Esophagus squamous epithelium (tissue), 5 donors: ENCODE measurements at places on chromosomes 3 and 15. TPM values are rescaled to one million over a fixed set of nuclear protein-coding genes. Genes with fewer than 3 reads are reported as not detected.

DNA sequence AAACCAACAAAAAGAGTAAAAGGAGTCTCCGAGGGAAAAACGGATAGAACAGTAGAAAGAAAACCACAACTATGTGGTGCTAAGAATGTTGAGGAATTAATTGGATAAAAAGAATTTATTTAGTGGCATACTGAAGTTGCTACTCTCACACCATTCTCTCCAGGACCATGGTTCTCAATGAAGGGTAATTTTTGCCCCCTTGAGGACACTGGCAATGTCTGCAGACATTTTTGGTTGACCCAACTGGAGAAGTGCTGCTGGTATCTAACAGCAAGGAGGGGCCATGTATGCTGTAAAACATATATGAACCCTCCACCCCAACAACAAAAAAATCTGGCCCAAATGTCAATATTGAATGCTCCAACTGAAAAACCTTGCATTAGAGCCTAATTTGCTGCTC, 85.9 kb upstream of the CSPG5 start:
- DNase-seq, result no peak

GRCh38 chr15:31473385-31474058, 146.9 kb downstream of the KLF13 start:
- DNase-seq, result no peak

- DNase-seq, result no peak
Observed at GRCh38 chr3:111244760-111245159, 173.1 kb downstream of the NECTIN3 start.

DNA sequence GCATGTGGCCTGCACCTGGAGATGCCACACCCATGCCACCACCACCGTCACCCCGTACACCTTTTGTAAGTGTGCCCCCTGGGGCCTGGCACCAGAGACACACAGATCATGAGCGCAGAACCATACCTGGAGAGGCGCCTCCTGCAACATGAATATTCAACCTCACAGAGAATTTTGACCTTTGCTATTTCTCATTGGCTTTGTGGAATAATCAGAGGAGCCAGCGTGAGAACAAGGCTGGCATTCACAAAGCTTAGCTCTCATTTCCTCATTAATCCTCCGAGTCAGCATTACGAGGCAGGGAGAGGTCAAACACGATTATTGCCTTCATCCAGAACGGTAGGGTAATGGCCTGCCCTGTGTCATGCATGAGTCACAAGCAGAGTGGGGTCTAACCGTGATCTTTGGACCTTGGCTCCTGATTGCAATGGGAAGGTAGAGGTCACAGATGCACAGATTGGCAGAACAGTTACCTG, 73.0 kb upstream of the POMGNT2 start:
- no peak for DNase-seq

DNA sequence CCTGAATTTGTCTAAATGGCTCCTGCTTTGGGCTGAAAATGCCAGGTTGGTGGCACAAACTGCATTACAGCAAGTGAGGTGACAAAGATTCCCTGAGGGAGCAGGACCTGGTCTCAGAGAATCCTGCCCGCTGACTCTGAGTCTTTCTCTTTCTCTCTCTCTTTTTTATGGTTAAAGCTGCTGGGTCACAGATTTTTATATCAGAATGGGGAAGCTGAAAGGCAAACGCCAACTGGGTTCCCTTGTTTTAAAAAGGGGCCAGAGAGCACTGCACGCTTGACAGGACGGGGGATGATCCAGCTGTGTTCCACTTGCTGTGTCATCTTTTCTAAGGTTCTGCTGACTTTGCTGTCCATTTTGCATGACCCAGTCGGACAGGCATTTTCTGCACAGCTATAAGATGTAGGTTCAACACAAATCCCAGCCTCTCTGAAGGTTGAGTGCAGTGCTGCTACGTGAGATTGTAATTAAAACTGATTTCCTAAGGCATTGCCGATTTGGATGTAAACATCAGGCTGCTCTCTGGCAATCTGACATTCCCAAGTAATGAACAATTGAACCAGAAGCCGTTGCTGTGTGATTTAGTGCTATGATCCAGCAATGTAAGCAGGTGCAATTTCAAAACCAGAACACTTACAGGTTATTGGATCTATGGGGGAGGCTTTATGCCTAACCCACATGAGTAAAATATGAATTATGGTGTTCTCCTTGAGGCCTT, 25.8 kb downstream of the ARHGEF3 start:
- DNase-seq, result no peak

GRCh38 chr3:134044459-134044858, 14.7 kb upstream of the SLCO2A1 start:
- DNase-seq, result no peak

DNA sequence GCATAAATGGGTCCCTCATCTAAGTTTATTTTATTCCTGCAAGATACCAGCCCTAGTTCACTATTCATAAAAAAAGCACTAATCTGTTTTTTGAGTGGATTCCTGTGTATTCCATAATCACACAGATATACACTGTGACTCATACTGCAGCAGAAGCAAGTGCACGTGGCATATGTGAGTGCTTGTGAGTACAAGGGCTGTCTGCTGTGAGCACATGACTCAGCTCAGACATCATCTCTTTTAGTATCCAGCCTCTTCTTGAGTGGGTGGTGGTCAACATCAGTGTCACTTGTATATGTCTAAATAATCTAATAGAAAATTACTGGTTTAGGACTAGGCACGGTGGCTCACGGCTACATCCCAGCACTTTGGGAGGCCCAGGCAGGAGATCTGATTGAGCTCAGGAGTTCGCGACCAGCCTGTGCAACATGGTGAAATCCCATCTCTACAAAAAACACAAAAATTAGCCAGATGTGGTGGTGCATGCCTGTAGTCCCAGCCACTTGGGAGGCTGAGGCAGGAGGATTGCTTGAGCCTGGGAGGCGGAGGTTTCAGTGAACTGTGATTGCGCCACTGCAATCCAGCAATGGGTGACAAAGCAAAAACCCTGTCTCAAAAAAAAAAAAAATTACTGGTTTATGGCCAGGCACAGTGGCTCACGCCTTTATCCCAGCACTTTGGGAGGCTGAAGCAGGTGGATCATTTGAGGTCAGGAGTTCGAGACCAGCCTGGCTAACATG, 49.8 kb downstream of the NIPA2 start:
- no peak for DNase-seq

- DNase-seq, result no peak
Observed at GRCh38 chr3:184373422-184373821, 4.6 kb downstream of the THPO start.

DNA sequence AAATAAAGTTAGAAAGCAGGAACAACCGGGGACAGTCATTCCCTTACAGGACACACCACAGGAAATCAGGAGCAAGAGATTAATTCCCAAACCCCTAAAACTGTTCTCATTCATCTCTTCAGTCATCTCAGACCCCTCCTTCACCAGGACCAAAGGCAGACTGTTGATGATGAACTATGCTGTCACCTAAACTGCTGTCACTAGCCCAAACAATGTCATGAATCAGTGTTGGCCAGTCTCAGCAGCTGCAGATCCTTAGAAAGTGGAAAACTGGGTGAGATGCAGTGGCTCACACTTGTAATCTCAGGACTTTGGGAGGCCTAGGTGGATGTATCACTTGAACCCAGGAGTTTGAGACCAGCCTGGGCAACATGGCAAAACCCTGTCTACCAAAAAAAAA, 909.6 kb downstream of the ROBO1 start:
- no peak for DNase-seq

DNA sequence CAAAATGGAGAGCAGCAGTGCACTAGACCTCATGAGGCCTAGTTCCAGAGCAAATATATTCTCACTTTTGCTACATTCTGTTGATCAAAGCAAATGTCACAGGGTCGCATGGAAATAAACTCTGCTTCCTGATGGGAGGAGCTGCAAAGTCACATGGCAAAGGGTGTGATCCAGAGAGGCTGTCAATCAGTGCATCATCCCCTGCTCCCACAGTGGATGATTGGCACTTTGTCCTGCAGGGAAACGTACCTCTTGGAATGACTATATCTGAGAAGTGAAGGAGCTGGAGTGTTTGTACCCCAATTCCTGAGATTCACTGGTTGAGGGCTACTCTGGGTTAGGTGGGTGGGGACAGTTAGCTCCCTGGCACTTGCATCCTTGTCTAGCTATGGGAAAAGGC, 195.1 kb upstream of the CTDSPL start:
- DNase-seq, result no peak

DNA sequence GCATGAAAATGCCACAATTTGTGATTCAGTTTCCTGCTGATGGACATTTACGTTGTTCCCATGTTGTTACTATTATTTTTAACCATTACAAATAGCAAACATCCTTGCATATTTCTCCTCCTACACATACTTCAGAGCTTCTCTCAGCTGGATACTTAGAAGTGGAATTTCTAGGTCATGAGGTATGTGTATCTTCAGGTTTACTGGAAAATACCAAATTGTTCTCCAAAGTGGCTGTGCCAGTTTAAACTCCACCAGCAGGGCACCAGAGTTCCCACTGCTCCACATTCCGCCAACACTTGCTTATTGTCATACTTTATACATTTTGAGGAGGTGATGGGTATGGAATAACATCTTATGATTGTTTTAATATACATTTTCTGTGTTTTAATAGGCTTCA, 45.7 kb downstream of the PRR23E start:
- DNase-seq, result no peak

GRCh38 chr15:37056177-37057121, 43.9 kb downstream of the MEIS2 start:
- DNase-seq, result no peak

GRCh38 chr3:100737334-100737733, 28.0 kb downstream of the TFG start:
- no peak for DNase-seq

- no peak for DNase-seq
Observed at GRCh38 chr15:65042776-65043327, 2.3 kb upstream of the SLC51B start.

DNA sequence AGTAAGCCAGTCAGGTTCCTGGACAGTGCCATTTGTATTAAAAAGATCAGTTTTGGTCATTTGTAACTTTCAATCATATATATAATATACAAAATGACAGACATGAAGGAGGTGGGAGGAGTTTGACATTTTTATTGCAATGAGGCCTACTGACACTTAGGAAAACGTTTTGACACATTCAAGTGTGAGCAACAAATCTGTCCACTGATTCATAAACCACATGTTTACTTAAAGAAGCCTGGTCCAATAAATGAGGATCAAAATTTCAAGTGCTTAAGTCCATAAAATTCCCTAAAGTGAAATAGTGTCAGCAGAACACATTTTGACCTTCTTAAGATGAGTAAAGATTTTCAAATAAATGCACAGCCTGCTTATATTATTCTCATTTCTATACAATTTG, 137.3 kb downstream of the MECOM start:
- DNase-seq, result no peak

DNA sequence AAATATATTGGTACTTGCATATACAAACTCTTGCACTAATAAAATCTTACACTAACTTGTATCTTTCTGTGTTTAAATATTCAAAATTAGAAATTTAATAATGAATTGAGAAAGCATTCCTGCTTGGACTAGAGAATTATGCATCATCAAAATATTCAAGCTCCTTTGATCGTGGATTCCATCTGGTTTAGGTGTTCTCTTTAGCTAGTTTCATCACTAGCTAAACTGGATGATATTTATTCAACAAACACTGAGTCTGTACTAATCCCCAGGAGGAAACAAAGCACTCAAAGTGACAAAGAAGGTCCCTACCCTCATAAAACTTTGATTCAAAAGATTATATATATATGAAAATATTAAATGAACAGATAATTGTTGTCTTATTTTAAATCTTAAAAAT, 1360.9 kb upstream of the ALCAM start:
- DNase-seq, result no peak

GRCh38 chr3:135905058-135905724, 60.3 kb upstream of the PPP2R3A start:
- no peak for DNase-seq

DNA sequence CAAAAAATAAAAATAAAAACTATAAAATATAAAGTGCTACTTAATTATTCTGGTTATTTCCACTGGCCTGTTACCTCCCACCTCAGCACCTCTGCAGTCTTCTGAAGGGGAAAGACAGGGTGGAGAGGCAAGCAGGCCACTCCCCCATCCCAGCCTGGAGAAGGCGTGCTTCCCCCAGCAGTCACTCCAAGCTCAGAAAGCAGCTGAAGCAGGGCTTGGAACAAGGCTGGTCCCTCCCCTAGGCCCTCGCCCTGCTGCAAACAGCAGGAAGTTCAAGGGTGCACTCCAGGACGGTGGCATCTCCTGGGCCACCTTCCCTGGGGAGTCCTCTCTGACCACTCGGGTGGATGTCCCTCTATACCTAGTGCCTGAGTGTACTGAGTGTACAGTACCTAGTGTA, 21.4 kb downstream of the CACNA2D2 start:
- no peak for DNase-seq

- DNase-seq, result no peak
Observed at GRCh38 chr3:122081543-122082247, 26.5 kb downstream of the CD86 start.

DNA sequence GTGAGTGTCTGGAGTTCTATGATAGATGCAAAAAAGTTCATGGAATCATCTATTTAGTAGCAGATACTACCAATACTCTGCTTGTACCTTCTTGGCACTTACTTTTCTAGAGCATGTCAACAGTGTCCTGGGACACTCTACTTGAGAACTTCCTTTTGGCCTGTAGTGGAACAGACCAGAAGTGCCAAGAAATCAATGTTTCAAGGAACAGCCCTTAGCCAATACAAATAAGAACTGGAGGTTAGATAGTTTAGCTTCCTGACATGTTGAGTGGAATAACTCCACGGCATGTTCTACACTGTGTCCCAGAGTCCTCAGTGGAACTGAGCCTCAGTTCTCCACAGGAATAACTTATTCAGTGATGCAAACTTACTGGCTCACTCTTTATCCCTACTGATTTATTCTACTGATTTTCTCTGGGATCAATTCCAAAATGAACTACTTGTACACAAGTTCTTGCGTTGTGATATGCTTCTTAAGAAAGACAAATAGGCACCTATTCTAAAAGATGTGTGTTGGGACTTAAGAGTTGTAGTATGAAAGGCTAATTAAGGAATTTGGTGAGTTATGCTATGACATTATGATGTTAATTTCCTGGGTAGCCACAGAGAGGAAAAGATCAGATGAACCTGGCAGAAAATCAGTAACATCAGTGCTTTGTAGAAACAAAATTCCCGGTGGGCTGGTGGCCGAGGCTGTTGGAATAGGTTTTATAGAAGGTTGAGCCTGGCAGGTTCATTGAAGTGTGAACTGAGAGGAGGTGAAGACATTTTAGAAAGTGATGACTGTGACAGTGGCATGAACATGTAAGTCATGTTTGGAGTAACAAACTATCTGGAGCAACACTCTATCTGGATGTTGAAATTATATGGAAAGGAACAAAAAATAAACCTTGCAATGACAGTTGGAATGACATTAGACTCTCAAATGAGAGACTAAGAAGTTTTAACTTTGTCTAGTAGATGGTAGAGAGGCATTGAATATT, 101.8 kb upstream of the RBMS3 start:
- no peak for DNase-seq

UBL7 gene
- 35.9 TPM for total RNA-seq

SHF gene
- 4.4 TPM for total RNA-seq

PLEKHO2 gene
- total RNA-seq, result 5.6 TPM

TEX55 gene
- total RNA-seq, result not detected

PRICKLE2 gene
- total RNA-seq, result 3.4 TPM

C3orf62 gene
- 3.6 TPM for total RNA-seq

PLA2G4E gene
- total RNA-seq, result 1.1 TPM
